Urinary bladder (tissue), 4 donors: ENCODE measurements at places on chromosomes 3 and 15.
A peak's percentile ranks its signal among the peaks of the same experiment; 100 is the strongest.

- no peak for DNase-seq
These were observed 86.7 kb upstream of the LINGO1 start for GRCh38 chr15:77719450-77719849.

- DNase-seq: peak; percentile 67
These were observed 88.0 kb downstream of the LRRK1 start for GRCh38 chr15:101006931-101007691.

- no peak for DNase-seq
These were observed 231.1 kb upstream of the MDFIC2 start for GRCh38 chr3:70543493-70543892.

GRCh38 chr15:38267421-38268022, 14.9 kb downstream of the SPRED1 start:
- DNase-seq: no peak

- no peak for DNase-seq
These were observed 148.8 kb downstream of the ALDH1A2 start for GRCh38 chr15:57916695-57917094.
